ENCODE measurements at places on chromosomes 4 and X. TPM values are rescaled to one million over a fixed set of nuclear protein-coding genes. Genes with fewer than 3 reads are reported as not detected.

DNA sequence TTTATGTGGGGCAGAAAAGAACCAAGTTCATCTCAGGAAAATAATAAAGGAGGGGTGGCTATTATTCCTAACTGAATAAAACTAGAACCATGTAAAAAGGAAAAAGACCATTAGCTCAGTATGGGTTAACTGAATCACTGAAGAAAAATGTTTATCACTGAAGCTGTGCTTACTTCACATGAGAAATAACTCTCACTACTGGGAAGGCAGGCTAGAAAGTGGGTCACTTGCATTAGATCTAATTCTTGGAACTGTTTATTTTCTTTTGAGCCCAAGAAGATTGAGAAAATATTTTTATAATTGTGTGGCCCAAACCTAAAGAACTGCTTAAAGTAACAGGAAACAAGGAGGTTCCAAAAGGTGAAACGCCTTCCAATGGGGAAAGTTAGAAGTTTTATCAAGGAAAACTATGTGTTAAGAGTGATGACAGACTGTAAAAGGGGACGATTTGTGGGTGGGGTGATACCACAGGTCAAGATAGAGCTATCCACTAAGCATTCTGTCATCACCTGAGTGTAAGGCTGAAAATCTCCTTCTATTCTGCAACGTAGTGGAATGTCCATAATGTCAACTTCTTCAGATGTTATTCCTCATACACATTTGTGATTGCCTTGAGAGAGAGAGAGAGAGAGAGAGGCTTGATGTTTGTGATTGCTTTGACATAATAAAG is 1083.5 kb downstream of the PCDH7 start:
- no peak for DNase-seq

DNA sequence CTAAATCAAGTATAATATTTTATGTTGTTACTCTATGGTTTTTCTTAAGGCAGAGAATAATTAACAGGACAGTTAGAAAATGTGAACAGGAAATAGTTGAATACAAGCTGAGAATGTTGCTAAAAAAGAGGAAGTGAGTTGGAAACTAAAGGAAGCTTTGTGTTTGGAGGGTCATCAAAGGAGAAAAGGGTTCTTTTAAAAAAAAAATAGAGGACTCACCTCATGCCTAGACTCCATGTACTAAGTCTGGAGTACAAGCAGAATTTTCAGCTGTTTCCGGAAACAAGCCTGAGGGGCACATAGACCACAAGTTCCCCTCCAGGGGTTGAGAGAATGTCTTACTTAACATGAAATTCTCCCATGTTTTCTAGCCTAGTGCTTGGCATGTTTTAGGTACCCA is 20.1 kb upstream of the MAP7D3 start:
- DNase-seq: no peak

- no peak for DNase-seq
These were observed 103.0 kb downstream of the ADRA2C start for GRCh38 chr4:3869174-3869572.

XKRX gene
- polyA plus RNA-seq: 0.34 TPM

NOX1 gene
- 1.1 TPM for polyA plus RNA-seq
